Astrocyte of the spinal cord (primary cell): ENCODE measurements at places on chromosomes 3 and 15.

GRCh38 chr15:53351373-53351772 is 408.1 kb downstream of the WDR72 start:
- DNase-seq, result no peak

GRCh38 chr3:124119056-124119716 is 127.3 kb upstream of the ROPN1 start:
- DNase-seq, result peak; percentile 45

GRCh38 chr3:115862849-115863248 is 239.5 kb downstream of the GAP43 start:
- no peak for DNase-seq

- peak; percentile 64 for DNase-seq
Measured at GRCh38 chr15:64426845-64427465, 33.4 kb upstream of the ZNF609 start.

GRCh38 chr3:16432714-16433113 is 80.8 kb downstream of the RFTN1 start:
- DNase-seq, result no peak
